ENCODE measurements at places on chromosomes 1 and 21.

- DNase-seq: no peak
Measured at GRCh38 chr1:234584926-234585325, 25.1 kb downstream of the IRF2BP2 start.

DNA sequence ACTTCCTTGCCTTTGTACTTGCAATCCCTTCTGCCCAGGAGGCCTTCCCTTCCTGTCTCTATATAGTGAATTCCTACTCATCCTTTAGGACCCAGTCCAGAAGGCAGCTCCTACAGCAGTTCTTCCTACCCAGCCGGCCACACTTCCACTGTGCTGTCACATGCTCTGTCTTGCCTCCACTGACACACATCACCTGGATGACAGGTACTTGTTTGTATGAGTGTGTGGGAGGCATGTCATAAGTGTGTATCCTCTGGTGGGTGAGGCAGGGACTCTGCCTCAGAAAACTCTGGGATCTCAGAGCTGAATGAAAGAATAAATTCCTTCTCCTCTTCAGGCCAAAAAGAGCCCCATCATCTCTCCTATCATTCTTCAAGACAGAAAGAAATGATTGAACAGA is 5.1 kb upstream of the OSCP1 start:
- peak; percentile 58 for DNase-seq

- no peak for DNase-seq
Measured at GRCh38 chr1:241332037-241332409, 25.0 kb downstream of the RGS7 start.

DNA sequence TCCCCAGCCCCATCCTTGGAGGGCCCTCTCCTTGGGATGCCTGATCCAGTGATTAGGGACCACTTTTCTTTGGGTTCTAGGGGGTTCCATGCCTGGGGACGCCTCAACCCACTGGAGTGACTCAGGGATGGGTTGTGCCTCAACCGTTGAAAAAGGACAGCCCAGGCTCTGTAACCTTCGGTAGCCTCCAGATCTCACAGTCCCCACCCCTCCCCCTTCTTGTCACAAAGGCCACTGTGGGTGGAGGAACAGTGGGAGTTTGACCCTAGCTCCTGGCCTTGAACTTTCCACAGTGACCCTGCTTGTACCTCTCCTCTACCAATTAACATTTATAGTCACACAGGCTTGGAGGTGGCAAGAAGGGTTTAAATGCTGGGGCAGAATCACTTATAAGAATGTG is 2.6 kb upstream of the RORC start:
- DNase-seq: no peak

- DNase-seq: peak; percentile 6
Measured at GRCh38 chr1:85199667-85200462, 951 bp downstream of the SYDE2 start.

- no peak for DNase-seq
Measured at GRCh38 chr1:95388031-95388430, 154.0 kb downstream of the RWDD3 start.

- no peak for DNase-seq
Measured at GRCh38 chr1:147246044-147246690, 3.7 kb downstream of the CHD1L start.

DNA sequence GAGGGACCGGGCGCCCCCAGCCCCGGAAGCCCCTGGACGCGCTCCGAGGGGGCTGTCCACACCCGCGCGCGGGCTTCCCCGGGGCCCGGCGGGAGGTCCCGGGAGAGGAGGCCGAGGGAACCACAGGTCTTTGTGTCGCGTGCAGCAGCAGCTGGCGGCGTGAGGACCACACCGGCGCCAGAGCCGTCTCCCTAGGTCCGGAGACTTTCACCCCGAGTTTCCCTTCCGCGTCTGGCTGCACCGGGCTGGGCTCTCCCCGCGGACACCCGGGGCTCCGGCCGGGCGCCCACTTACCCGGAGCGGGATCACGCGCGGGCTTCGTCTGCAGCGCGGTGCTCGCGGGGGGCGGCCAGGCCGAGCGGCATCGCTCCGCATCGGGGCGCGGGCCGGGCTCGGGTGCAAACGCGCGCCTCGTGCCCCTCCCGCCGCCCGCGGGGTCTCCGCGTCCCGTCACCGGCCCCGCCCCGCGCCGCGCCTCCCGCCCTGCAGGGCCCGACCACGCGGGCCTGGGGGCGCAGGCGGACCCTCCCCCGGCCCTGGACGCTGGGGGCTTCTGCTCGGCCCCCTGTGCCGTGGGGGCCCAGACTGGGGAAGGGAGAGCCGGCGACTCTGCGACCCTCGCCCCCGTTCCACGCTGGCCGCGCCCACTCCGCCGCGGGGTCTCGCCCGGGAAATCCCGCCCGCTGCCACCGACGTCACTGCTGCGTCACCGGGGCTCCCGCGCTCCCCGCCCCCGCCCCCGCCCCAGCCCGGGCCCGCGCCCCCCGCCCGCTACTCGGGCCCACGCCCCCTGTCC is at the start of gene GNG4:
Gene GNG4 (minus strand): TSS at position 417 of the 796 bp plus-strand sequence. CDS start 65,946 bp downstream, outside the sequence.
- DNase-seq: peak; percentile 72

- DNase-seq: no peak
Measured at GRCh38 chr21:42841156-42841915, 38.0 kb downstream of the WDR4 start.

- DNase-seq: no peak
Measured at GRCh38 chr21:26973226-26973625, 6.3 kb upstream of the ADAMTS5 start.

- no peak for DNase-seq
Measured at GRCh38 chr1:241918879-241919278, 38.7 kb upstream of the BECN2 start.

DNA sequence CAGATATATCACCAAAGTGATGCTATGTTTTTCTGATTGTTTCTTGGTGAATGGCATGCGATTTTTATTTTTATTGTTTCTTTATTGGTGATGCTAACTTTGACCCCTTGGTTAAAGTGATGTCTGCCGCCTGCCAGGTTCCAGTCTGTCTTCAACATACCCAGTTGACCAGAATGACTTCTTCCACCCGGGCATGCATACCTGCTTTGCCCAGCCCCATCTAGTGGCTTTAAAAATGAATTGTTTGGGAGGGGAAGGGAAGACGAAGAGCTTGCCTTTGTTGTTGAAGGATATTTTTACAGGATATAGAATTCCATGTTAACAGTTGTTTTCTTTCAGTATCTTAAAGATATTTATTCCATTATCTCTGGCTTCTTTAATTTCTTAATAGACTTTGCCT is 65.1 kb downstream of the ATG4C start:
- no peak for DNase-seq

GRCh38 chr1:14616632-14617396 is 18.3 kb downstream of the KAZN start:
- DNase-seq: no peak

DNA sequence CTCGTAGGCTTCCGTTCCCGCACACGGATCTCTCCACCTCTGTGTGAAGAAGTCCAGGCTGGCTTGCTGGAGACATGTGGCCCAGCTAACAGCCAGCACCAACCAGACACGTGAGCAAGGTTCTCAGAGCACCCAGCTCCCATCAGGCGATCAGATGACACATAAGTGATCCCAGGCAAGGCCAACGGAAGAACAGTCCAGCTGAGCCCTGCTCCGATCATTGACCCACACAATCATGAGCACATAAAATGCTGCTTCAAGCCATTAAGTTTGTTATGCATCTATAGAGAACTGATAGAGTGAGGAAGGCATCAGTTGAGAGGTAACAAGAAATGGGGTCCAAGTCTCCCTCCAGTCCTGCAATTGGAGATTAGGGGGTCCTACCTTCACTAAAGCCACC is 15.4 kb downstream of the C1orf198 start:
- DNase-seq: no peak

GRCh38 chr1:186191511-186191910 is 183.5 kb downstream of the TPR start:
- no peak for DNase-seq

- no peak for DNase-seq
Measured at GRCh38 chr1:213884402-213884801, 103.4 kb upstream of the PROX1 start.

DNA sequence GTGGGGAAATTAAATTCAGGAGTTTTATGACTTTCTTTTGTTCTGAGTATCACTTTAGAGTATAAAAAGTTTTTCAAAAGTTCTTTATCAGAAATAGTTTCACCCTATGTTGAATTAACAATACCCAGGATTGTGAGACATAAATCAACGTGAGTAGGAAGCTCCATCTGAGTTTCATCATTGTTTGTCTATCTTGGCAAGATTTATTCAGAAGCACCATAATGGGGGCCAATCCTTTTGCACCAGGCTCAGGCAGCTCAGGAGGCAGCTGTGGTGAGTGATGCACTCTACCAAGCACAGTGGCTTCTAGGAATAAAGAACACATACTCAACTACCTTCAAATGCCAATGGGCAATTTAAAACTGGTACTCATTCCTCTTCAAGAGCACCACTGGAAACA is 12.0 kb downstream of the CREG1 start:
- DNase-seq: no peak

DNA sequence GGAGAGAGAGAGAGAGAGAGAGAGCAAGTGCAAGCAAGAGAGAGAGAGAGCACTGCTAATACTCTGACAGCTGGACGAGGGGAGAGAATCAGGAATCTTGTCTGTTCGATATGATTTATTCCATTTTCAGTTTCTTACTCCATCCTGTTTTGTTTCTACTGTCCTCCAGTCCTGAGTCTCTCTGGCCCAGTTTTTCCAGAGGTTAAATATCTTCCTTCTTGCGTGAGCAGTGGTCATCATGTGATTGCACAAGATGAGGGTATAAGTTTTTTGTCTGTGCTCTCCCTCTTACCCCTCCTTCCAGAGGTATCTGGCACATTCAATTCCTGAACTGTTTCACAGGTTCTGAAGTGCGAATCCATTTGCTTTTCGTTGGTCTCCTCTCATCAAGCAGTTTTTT is 16.8 kb downstream of the UBE2U start:
- DNase-seq: no peak

DNA sequence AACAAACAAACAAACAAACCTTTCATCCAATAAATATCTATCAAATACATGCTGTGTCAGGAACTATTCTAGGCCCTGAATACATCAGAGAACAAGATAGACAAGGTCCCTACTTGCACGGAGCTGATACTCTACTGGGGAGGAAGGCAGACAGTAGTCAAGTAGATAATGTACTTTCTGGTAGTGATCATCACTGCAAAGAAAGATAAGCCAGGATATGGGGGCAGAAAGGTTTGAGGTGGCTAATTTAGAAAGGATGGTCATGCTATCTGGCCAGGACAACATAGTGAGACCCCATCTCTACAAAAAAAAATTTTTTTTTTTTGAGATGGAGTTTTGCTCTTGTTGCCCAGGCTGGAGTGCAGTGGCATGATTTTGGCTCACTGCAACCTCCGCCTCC is 9.3 kb upstream of the MEX3A start:
- DNase-seq: no peak

GRCh38 chr1:158121604-158122254 is 59.0 kb upstream of the CD1D start:
- no peak for DNase-seq

- no peak for DNase-seq
Measured at GRCh38 chr1:221458447-221459156, 283.3 kb downstream of the DUSP10 start.

DNA sequence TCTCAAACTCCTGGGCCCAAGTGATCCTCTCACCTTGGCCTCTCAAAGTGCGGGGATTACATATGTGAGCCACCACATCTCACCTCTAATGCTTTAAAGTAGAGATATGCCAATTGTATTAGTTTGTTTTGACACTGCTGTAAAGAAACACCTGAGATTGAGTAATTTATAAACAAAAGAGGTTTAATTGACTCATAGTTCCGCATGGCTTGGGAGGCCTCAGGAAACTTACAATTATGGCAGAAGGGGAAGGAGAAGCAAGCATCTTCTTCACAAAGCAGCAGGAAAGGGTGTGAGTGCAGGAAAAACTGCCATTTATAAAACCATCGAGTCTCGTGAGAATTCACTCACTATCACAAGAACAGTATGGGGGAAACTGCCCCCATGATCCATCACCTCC is 3.5 kb upstream of the MYCL start:
- DNase-seq: no peak

DNA sequence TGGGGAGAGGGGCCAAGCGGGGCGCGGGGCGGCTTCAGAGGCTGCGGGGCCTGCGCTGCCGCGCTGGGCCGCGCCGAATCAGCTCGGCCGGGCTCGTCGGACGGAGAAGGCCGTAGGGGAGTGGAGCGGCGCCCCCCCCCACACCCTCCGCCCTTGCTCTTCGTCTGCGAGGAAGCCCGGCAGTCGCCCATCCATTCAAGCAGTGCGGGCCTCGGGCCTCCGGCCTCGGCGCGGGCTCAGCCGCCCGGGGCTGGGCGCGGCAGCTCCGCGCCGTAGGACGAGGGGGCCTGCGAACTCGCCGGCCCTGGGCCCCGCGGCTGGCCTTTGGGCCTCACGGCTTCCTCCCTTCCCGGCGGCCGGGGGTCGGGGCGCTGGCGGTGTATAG is 564 bp downstream of the CTPS1 start:
- DNase-seq: no peak

DNA sequence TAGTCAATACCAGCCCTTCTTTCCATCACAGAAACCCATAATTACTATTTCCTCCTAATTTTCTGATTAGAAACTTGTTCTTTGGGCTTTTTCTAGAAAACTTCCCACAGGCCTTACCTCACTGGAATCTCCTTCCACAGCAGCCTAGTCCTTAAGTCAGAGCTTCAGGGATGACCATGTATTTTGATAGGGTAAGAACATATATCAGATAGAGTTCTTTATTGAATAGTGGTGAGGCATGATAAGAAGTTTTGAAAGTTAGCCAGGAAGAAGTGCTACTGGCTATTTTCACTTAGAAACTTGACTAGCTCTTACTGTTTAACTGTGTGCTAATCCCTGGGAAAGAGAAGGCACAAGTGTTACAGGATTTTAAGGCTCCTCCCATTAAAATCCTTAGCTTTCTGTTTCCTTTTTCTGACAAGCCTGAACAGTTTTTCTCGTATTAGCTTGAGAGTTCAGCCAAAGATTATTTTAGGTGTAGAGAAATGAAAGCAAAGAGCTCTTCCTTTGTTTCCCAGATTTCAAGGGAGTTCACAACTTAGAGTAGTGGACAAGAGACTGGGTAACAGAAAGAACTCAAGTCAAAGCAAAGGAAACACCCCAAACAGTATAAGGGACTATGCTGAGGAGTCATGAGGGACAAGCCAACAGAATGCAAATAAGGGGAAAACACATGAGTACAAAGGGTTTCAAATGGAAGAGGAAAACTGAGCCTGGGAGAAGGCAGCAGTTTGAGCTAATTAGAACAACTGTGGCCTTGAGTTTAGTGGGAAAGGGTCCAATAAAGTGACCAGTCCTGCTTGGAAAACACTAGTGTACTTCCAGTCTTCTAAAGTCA is 37.2 kb upstream of the AIM2 start:
- DNase-seq: no peak

GRCh38 chr1:17805869-17806684 is 50.9 kb downstream of the ACTL8 start:
- no peak for DNase-seq

DNA sequence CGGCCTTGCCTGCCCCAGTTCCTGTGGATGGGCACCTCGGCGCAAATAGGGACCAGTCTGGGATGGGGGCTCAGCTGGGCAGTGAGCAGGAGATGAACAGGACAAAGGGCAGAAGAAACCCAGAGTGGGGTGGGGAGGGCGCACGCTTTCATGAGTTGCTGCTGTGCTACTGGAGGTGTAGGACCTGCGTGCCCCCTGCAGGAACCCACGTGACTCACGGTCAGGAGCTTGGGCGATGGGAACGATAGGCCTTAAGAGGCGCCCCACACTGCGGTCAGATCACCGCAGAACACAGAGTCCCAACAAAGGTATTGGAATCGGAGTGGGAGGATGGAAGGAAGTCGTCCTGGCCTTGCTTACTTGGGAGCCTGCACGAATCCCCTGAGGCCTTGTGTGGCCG is 17.2 kb downstream of the PRDM15 start:
- DNase-seq: no peak

All from head of caudate nucleus (tissue), 42 donors.